KG1 (cell line): ENCODE measurements at places on chromosomes 12 and 14.

GRCh38 chr12:41511247-41511646 is 323.1 kb downstream of the PDZRN4 start:
- DNase-seq: no peak

DNA sequence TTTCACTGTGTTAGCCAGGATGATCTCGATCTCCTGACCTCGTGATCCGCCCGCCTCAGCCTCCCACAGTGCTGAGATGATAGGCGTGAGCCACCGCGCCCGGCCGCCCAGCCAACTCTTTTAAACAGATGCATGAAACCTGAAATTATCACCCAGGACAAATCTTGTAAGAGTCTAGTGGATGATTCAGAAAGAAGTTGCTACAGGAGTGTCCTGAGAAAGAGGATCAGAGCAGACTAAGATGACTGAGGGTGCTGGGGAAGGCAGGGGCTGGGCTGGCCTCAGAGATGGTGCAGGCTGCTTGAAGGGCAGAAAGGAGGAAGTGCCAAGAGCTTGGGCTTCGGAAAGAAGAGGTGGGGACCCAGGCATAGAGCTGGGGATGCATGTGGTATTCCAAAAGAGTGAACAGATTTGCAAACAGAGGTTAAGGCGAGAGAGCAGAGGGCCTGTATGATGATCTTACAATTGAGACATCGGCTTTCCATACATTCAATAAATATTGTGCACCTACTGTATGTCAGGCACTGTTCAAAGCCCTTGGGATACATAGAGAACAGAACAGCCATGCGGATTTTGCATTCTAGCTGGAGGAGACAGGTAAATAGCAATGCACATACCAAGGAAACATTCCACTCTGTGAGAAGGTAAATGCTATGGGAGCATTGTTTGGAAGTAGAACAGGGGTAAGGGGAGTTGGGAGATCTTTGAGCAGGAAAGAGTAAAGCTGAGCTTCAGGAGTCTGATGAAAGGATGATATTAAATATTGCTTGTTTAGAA is 7.4 kb upstream of the CD9 start:
- DNase-seq: no peak

- DNase-seq: no peak
These were observed 148.1 kb downstream of the SYT1 start for GRCh38 chr12:79012636-79013035.

- DNase-seq: no peak
These were observed 8.7 kb upstream of the GPR19 start for GRCh38 chr12:12704593-12705230.

GRCh38 chr12:52260361-52261207 is 13.9 kb upstream of the KRT86 start:
- no peak for DNase-seq
